ENCODE measurements at places on chromosomes 1 and 21.

DNA sequence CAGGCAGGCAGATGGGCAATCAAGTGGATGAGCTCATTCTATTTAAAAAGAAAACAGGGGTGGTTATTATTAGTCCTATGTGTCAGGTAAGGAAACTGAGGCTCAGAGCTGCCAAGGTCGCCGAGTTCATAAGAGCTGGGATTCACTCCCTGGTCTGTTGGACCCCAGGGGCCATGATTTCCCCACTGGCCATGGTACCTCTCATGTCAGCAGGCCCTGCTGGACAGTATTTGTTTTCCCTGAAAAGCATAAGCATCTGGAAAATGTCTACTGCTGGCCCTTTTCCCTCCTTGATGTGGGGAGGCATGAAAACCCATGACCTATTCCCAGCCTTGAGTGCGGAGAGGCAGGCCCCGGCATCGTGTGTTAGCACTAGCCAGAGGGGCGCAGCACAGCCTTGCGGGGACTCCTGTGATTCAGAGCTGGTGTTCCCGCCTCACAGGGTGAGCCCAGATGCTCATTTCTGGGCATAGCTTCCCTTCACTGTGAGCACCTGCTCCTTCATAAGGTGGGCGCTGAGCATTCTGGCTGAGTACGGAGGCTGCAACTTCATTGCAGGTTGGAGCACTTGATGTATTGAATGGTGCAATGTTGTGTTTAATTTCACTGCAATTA, 617.5 kb downstream of the PTPRU start:
- DNase-seq = no peak

- DNase-seq = no peak
Measured at GRCh38 chr1:213041443-213041842, 9.6 kb upstream of the RPS6KC1 start.

DNA sequence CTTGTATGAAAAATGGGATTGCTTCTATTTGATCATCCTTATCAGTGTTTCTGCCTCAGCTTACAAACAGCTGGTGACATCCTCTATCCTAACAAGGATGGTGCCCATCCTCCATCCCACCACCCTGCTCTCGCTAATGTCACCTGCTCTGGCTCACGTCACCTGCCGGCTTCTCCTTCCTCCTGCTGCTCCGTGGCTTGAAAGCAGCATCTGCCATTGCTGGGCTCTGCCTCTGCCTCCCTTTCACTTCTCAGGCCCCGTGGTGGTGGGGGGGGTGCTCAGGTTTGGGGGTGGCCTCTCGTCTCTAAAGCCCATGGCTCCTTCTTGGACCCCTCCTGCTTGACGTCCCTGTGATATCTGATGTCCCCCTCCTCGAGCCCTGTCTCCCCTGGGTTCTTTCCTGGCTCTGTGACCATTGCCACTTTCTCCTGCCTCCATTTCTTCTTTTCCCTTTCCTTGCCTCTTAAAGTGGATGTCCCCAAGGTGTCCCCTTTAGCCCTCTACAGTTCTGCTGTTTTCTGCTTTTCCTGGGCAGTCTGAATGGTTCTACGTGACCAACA, 135.5 kb upstream of the ERRFI1 start:
- no peak for DNase-seq

DNA sequence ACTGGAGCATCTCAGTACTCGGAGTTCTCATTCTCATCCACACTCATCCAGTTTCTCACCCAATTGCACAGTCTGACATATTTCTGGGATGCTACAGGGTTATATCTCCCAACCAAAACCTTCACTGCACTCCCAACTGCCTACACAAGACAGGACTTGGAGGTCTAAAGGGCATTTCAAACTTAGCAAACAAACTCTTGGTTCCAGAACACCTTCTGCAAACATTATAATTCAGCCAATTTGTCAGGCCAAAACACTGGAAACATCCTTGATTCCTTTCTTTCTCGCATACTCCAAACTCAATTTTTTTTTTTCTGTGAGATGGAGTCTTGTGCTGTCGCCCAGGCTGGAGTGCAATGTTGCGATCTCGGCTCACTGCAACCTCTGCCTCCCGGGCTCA, 7.9 kb downstream of the SLAMF1 start:
- DNase-seq = no peak

- DNase-seq = no peak
Measured at GRCh38 chr1:40014812-40015594, 25.5 kb upstream of the CAP1 start.

- DNase-seq = no peak
Measured at GRCh38 chr1:109239409-109240068, 9.8 kb upstream of the CELSR2 start.

- no peak for DNase-seq
Measured at GRCh38 chr21:46454142-46454541, 4.5 kb upstream of the DIP2A start.

- DNase-seq = peak; percentile 83
Measured at GRCh38 chr1:8408151-8408839, 90.4 kb downstream of the SLC45A1 start.

DNA sequence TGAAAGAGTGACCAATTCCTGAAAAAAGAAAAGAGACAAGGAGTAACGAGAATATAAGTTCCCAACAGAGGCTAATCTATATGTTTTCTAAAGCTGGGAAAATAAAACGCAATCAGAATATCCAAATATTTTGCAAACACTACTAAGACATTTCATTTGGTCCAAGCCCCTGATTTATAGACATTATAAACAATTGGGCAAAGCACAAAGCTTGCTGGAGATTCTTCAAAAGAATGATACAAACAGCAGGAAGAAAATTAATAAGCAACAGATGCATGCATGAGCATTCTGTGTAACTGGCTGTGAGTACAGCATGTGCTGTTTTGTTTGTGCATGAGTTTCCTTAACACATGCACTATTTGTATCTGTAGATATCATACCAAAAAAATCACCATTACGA, 552.9 kb downstream of the LTN1 start:
- DNase-seq = no peak

DNA sequence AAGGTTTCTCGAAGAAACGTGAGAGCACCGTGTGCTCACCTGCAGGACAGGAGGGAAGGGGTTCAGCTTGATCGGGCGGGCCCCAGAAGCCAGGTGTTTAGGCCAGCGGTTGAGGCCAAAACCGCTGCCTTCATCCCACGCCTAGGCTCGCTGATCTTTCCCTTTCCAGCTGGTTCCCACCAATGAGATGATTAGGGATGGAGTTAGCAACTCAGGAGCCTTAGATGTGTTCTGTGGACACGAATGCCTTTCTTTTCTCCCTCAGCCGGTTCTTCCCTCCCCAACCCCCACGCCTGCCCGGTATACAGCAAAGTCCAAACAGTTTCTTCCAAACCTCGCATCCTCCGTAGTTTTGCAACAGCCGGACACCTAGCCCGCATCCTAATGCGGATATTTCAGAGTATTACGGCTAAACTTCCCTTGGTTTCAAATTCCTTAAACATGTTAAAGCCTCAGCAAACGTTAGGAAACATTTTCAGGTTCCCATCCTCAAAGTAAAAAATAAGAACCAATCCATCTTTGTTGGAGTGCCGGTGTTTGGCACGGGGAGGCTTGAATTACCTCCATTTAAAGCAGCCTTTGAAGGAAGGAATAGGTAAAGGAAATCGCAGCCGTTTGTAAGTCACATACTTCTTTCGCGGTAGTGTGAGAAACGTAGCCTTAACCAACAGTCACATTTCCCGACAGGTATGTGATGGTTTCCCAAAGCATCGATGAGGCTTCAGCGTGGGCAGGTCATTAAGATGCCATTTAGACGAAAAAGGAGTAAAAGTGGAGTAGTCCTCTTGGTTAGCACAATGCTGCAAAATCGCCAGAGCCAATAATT, 1.1 kb downstream of the LRRC8C start:
- peak; percentile 33 for DNase-seq

Data from left kidney (tissue), 8 donors.